ENCODE measurements at places on chromosomes 13 and 19. TPM values are rescaled to one million over a fixed set of nuclear protein-coding genes. Genes with fewer than 3 reads are reported as not detected.

DNA sequence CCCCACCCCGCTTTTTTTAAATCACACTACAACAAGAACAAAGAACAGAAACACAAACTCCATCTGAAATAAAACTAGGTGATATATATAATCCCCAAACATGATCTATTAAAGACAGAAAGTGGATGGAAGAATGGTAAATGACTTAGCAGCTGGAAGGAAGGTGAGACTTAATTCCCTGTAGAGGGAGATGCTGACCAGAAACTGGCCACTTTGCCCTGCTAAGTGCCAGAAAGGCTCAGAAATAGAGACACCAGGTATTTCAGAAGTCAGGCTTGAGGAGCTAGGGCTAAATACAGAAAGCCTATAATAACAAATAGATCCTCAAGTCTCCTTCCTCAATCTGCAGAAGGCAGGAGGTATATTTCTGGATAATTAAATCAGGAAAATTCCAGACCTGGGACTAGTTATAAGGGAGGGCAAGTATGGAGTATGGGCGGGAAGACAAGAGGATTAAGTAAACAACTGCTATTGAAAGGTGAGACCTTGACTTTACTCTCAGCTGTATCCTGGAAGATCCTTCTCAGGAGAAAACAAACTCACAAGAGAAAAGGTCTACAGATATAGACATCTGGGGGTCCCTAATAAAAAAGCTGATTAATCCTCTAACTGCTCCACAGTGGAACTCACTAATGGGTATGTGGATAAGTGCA, 32.2 kb downstream of the MTRF1 start:
- no peak for DNase-seq

DNA sequence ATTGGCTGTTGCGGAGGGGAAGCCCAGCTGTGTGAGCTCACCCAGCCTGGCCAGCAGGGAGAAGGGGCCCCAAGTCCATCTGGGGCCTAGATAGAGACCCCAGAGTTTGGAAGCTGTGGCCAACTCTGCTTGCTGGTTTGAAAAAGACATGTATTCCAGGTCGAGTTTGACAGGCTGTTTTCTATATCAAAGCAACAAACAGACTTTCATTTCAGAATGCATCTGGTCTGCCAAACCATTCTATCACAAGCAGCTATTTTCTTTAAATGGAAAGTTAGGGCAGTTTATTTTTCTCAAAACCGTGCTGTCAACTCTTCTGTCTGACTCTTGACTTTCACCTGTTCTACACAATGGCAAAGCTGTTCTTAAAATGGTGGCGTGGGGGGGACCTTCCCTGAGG, 185.8 kb downstream of the DCLK1 start:
- no peak for DNase-seq

GRCh38 chr13:98187965-98188261, 10.8 kb upstream of the RNF113B start:
- DNase-seq = no peak

DNA sequence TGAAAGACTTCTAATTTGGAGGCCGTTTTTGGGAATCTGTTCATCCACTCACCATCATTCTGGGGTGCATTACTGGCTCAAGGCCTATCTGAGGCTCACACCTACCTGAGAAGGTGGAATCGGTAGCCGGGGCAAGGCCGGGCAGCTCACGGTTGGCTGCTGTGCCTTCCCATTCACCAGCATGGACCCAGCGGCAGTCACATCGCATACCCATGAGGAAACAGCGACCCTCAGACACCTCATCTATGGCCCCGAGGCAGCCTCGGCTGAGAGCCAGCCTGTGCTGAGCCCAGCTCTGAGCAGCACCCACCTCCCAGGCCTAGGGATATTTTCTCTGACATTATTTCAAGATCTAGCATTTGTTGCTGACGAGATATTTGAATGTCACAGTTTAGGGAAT, 130.5 kb downstream of the ATP11A start:
- DNase-seq = no peak

- DNase-seq = no peak
These were observed 577 bp upstream of the ACP7 start for GRCh38 chr19:39083599-39083982.

GRCh38 chr13:113432506-113433270, 20.6 kb downstream of the ADPRHL1 start:
- DNase-seq = no peak

- no peak for DNase-seq
These were observed 135.6 kb downstream of the RNF17 start for GRCh38 chr13:24899601-24900000.

CGB1 gene
- total RNA-seq = not detected

REEP6 gene
- 2.8 TPM for total RNA-seq
